ENCODE measurements at places on chromosomes 6 and 20.

DNA sequence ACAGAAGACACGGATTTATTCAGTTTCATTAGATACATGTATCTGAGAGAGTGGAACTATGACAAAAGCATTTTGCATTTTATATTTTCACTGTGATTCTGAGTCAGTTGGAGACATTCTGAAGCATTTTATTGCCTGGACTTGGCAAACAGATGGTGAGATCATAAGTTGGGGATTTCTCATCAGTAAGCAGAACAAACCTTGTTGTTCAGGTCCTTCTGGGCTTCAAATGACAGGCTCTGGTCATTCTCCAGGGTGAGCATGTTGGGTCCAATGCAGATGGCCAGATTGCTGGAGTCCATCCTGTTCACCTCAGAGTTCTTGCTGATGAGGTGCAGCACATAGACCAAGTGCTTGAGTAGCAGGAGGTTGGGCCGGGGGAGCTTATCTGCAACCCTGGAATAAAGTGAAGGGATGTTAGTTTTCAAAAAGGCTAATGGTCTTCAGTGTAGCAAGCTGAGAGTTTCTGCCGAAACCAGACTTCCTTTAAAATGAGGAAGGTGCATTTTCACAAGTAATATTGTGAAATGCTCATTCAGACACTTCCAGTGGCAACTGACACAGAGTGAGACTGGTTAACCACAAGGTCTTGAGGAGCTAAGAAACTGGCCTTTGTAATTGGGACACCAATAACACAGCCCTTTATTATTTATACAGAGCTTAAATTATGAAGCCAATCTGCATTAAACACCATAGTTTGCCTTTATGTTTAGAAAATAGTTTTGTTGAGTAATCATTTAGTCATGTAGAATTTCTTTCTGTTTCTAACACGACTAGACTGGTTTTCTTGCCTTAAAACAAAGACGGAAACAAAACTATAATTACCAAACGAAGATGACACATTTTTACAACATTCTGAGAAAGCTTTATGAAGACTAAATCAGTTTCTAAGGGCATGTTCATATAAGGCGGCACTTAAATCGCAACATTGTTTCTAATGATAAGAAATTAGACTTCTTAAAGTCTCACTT lies 5.6 kb downstream of the TAGAP start:
- DNase-seq, result no peak

DNA sequence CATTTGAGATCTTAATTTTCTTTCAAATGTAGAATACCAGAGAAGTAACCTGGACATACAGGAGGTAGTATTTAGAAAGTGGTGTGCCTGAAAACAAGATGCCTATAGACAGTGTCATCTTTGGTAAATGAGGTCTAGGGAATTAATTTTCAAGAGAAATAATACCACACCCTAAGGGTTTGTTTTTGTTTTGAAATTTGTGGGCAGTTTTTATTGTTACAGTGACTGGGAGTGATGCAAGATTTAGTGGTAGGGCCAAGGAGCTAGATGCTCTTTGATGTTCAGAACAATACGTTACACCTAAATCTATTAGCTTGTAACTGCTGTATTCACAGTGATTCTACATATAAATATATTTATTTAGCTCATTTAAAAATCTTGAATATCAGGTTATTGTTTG lies 856.5 kb upstream of the MAP3K7 start:
- DNase-seq, result no peak

DNA sequence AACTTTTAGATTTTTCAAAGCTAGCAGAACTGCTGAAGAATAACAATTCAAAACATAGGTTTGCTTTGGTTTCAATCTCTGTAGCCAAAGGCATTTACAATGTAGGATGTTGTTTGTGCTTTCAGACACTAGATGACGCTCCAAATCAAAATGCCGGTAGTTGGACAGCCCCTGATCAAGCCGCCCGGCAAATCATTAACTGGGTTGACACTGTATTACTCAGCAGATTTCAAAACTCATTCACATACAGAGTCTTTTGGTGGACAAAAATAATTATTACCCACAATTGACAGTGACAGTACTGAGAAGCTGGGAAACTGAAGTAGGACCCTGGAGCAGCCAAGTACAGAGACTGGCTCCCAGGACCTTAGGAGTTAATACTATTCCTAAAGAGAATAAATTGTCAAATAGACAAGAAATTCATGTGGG lies 21.3 kb upstream of the HFE start:
- DNase-seq, result peak; percentile 46

DNA sequence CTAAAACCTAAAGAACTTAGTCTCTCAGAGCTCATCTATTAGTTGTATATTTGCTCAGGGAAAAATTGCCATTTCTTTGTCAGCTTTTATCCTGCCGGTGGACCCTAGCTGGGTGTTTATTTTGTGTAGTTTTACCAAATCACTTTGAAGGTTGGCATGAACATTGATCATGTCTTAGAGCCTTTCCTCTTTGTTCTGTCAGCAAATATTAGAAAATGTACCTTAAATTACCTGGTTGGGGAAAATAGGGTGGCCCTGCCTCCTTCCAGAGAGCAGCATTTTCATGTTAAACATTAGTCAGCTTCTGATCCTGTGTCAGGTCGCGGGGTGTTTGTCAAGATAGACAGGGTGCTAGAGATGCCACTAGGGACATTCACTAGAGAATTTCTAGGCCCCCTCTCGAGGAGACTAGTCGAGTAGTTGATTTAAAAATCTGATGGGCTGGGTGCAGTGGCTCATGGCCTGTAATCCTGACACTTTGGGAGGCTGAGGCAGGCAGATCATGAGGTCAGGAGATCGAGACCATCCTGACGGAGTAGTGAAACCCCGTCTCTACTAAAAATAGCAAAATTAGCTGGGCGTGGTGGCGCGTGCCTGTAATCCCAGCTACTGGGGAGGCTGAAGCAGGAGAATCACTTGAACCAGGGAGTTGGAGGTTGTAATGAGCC lies 11.2 kb downstream of the RALY start:
- DNase-seq, result no peak

DNA sequence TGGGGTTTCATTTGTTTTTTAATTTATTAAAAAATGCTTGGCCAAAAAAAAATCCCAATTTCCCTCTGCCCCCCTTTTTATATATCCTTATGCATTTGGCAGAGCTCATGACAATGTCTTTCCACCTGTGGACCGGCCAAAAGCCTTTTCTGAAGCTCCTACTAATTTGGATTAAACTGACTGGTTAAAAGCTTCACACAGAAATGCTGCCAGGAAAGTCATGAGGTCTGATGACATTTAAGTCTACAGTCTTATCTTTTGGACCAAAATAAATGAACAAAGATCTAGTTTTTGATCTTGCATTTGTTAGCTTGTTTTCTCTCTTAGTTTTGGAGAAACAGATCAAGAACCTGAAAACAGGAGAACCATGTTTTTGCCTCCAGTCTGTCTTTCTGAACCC lies 66.1 kb downstream of the TRMT11 start:
- DNase-seq, result no peak

DNA sequence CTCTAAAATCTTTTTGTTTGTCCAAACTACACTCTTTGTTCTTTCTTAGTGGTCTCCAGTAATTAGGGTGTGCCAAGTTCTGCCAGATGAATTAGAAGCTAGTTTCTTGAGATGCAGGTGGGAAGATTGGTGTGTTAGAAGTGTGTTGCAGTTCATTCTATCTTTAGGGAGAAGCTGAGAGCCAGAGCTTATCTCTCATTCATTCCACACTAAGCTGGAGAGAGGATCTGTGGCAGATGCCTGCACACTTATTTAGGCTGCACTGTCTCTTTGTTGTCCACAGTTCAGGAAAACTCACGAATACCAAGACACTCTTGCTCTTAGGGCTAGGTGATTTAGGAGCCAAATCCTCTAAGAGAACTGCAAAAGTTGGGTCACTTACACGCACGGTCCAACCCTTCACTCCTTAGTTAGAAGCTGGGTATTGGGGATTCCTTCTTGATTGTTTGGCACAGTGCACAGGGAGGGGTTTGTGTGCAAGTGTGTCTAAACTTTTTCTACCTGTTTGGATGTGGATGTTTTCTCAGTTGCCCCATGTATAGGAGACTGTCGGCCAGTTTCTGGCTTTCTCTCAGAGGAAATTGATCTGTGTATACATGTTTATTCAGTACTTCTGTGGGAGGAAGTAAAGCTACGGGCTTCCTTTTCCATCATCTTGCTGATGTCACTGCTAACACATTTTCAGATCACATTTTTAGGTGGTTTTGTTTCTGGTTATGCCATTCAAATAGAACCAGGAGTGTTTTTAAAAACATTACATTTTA lies 49.5 kb downstream of the SMAP1 start:
- DNase-seq, result no peak

DNA sequence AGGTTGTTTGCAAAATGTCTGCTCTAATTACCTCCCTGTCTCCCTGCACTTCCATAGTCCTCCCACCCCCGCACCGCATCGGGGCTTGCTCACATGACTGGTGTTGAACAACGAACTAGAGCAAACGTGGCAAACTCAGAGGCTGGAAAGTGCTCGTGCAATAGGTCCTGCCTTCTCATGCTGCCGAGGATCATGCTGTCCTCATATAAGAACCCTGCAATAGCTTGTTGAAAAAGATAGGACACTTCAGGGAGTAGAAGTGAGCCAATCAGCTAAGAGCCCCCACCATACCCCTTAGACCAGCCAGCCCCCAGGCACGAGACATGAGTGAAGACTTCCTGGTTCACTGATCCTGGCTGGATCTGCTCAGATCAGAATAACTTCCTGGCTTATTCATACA lies 219.2 kb downstream of the C6orf118 start:
- no peak for DNase-seq

DNA sequence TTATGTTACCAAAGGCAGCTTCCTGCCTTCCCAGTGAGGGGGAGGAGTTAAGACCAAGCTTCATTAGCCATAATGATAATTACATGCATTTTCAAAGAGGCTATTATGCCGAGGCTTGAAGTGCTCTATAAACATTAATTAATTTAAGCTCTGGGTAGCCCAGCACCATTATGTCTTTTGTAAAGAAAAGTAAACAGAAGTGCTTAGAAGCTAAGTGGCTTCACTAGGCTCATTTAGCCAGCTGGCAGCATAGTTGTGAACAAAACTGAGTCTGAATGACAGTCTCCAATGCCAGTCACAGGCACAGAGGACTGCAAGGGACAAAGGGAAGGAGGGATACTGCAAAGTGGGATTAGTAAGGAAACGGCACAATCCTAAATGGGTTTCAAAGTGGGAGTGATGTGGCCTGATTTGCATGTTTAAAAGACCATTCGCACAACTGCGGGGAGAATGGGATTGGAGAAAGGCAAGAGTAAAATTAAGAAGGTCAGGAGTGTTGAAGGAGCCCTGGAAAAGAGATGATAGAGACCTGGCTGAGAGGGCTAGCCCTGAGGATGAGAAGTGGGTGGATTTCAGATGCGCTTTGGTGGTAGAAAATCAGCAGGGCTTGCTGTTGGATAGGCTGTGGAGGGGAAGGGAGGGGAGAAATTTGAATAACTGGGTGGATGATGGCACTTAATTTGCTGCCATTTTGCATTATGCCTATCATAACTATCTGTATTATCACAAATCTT lies 20.1 kb upstream of the ISM1 start:
- no peak for DNase-seq

DNA sequence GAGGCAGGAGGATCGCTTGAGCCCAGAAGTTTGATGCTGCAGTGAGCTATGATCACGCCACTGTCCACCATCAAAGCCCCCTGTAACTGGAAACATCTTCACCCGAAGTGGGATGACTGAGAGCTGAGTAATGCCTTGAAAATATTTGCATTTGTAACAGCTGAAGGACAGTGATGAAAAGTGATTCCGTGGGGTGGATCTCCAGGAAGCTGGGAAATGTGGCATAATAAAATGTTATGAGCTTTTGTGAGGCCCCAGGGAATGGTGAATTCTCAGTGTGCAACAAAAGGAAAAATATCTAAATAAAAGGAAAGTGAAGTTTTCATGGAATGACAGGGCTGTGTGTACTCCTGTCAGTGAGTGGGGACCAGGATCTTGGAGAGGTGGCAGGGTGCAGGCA lies 92.0 kb downstream of the JAG1 start:
- no peak for DNase-seq

GRCh38 chr6:112562301-112563231 lies 215.4 kb downstream of the RFPL4B start:
- DNase-seq, result no peak

DNA sequence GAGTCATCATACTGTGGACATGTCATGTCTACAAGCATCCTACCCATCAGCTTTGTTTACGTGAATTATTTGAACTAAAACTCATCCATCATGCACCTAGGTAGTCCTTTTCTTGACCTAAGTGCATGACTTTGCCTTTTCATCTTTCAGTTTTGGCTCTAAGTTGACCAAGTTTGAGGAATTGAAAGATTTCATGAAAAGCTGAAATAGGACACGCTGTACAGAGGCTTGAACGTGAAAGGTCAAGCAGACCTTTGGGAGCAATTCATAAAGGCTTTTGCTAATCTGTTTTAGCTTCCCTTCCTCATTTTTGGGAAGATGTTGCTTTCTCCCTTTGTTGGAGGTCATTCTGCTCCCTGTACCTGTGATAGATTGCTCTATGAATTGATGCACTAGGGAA lies 55.1 kb upstream of the MLIP start:
- no peak for DNase-seq

GRCh38 chr20:43563429-43563828 lies 4.6 kb downstream of the SGK2 start:
- DNase-seq, result no peak

DNA sequence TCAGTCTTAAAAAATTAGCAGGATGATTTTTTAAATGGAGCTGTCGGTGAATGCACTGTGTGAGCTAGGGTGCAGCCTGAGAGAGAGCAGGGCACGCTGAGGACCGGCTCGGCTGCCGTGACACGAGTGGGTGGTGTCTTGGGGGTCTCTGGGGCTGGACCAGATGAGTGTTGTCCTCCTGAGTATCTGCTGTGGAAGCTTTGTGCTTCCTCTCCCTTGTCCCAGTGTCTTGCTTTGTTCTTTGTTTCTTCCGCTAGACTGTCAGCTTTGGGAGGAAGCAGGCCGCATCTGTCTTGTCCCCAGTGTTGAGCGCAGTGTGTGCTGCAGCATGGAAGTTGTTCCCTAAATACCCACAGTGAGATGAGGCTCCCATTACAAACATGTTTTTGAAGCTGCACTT lies 89.4 kb downstream of the RTN4IP1 start:
- no peak for DNase-seq

- no peak for DNase-seq
Measured at GRCh38 chr20:45372241-45372640, 5.9 kb downstream of the TP53TG5 start.

DNA sequence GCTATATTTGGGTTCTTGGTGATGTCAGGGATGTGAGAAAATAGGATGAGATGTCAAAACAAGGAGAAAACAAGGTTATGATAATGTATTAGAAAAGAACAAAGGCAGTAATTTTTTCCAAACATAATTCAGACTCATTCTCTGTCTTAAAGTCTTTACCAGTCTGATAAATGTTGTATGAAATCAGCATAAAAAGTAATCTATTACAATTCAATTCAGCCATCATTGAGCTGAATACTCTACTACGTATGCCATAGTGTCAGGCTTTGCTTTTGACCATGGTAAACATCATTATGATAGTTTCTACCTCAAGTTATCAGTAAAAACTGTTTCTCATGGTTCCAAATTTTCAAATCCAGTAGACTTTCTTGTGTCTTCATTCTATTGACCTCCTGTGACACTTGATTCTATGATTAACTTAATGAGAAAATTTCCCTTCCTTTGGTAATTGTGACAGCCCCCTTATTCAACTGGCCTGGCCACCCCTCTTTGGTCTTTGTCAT lies 75.0 kb downstream of the EPHA7 start:
- DNase-seq, result no peak

Measured in activated naive CD8-positive, alpha-beta T cell treated with anti-CD3 and anti-CD28 coated beads, Interleukin-2, amount 50 U/mL, for 24 hours (primary cell).